ENCODE measurements at places on chromosomes 7 and 10.

GRCh38 chr7:94183289-94183749 is 179.2 kb upstream of the BET1 start:
- DNase-seq, result no peak

DNA sequence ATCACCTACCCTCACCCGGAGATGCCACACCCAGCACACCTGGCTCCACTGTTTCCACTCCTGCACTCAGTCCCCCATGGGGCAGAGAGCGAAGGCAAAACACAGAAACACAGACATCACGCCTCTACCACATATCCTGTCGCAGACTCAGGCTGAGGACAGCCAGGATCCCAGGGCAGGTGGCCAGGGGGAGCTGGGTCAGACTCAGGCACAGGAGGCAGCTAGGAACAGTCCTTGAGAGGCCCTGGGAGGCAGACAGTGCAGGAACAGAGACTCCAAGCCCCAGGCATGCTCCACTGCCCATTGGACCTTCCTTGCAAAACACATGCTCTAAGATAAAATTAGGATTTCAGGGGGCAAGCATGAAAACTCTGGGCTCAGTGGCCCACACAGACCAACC is 154.4 kb upstream of the C7orf33 start:
- DNase-seq, result no peak

GRCh38 chr7:142874837-142875236 is 10.7 kb downstream of the TRPV6 start:
- DNase-seq, result no peak

DNA sequence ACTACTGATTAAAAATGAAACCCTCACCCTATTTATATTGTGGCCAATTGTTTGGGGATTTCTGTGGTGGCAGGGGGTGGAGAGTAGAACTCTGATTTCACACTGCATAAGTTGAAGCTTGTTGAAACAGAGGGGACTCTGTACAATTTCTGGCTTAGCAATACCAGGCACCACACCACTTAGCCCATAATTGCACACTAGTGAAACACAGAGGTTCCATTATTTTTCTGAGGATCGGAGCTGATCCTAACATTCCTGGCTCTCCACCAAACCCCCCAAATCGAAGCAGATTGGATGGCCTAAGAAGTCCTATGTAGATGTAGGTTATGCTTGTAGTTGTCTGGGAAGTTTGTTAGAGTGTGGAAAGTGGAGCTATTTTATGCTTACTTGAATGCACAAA is 47.0 kb downstream of the PTN start:
- DNase-seq, result no peak

GRCh38 chr7:140439359-140439758 is 35.5 kb downstream of the RAB19 start:
- no peak for DNase-seq

DNA sequence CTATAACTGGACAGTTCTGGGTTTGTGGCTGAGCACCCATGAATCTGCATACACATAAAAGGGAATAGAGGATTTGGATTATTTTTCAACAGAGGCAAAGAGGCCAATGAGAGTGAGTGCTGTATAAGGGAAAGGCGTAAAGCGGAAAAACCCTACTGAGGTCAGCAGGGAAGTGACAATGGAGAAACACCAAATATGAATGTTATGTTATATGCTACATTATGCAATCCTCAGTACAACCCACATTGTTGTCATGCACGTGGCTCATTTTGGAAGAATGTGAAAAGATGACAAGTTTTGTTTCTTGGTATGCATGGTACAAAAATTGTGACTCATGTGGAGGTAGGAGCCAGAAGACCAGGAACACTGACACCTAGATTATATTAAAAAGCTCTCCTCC is 113.6 kb upstream of the AMPH start:
- DNase-seq, result no peak

DNA sequence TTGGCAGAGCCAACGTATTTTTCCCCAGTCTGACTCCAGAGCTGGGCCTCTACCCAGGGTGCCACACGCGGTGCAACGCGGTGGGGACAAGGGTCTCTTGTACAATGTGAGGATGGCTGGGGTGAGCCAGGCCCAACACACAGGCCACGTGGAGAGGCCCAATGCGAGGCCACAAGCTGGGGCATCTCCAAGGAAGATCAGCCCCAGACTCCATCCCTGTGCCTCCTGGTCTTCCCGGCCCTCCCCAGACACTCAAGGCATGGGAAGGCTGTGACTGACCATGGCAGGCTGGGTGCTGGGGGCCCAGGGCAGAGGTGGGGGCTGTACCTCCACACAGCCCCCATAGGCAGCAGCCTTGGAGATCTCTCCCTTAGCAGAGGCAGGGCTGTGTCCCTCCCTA is 135.3 kb upstream of the FAM20C start:
- no peak for DNase-seq

DNA sequence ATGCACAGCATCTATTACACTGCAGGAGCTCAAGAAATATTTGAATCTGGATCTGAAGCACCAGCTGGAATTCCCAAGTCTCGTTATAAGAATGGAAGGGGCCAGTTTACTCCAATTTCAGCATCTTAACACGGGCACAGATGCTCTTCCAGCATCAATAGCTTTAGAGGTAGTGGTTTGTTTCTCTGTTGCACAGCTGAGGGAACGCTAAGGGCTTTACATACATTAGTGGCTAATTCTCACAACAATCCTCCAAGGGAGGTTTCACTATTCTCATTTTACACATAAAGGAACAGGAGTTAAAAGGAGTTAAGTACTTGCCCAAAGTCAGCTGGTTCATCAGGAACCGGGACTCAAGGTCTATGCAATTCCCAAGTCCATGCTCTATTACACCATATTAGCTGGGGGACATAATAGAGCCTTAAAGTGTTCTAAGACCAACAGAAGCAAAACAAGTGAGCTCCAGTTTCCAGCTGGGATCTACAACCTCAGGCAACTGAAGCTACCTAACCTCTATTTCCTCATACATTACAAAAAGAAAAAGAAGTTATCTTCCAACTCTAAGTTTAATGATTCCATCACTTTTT is 9.9 kb downstream of the XPNPEP1 start:
- DNase-seq, result no peak
